ENCODE measurements at places on chromosomes 5 and 9. TPM values are rescaled to one million over a fixed set of nuclear protein-coding genes. Genes with fewer than 3 reads are reported as not detected.
A peak's percentile ranks its signal among the peaks of the same experiment; 100 is the strongest.

DNA sequence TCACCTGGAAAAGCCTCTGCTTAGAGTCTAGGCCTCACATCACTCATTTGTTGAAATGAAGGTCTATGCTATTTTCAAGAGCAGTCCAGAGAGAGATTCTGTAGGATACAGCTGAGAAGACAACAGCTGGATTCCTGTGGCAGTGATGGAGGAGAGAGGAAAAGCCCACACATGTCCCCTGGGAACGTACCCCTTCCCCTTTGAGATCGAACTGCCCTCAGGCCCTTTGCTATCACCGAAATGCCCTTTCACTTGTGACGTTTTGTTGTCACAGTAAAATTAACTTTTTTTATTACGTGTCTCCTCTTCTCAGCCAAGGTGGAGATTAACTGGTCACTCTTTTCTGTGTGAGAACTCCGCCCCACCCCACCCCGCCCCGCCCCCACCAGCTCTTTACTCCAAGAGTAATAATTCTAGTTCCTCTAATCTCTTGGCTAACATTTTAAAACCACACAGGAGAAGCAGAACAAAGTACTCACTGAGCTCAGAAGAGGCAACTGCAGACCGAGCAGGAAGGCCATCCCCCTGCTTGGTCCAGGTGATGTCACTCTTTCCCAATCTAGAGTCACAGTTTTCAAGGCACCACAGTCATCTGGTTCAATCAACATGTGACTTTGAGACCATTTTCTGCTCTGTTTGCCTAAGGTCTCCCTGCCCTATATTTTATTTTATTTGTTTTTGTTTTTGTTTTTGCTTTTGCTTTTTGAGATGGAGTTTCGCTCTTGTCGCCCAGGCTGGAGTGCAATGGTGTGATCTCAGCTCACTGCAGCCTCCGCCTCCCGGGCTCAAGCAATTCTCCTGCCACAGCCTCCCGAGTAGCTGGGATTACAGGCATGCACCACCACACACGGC lies 105.6 kb downstream of the SUSD1 start:
- no peak for DNase-seq

GRCh38 chr5:10248378-10249260 lies 1.1 kb downstream of the ATPSCKMT start:
- peak; percentile 55 for DNase-seq

- no peak for DNase-seq
Observed at GRCh38 chr5:127650649-127651048, 1.8 kb downstream of the CTXN3 start.

- DNase-seq = no peak
Observed at GRCh38 chr9:82571540-82571939, 491.4 kb downstream of the RASEF start.

Gene DIRAS2
- not detected for total RNA-seq

DNA sequence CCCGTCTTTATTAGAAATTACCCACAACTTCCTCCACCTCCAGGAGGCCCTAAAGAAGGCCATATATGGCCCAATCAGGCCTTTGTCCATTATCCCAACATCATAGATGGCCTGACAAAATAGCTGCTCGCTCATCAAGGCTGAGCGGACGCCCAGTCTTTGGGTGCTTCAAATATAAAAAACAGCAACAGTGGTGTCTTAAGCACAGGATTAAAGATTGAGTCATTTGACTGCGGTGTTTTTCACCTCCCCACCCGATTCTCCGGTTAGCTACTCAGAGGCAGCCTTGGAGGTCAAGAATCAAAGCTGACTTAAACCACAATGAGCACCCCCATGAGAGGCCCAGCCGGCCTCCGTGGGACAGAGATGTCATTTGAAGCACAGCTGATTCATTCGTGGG lies 18.8 kb downstream of the S1PR3 start:
- DNase-seq = no peak

DNA sequence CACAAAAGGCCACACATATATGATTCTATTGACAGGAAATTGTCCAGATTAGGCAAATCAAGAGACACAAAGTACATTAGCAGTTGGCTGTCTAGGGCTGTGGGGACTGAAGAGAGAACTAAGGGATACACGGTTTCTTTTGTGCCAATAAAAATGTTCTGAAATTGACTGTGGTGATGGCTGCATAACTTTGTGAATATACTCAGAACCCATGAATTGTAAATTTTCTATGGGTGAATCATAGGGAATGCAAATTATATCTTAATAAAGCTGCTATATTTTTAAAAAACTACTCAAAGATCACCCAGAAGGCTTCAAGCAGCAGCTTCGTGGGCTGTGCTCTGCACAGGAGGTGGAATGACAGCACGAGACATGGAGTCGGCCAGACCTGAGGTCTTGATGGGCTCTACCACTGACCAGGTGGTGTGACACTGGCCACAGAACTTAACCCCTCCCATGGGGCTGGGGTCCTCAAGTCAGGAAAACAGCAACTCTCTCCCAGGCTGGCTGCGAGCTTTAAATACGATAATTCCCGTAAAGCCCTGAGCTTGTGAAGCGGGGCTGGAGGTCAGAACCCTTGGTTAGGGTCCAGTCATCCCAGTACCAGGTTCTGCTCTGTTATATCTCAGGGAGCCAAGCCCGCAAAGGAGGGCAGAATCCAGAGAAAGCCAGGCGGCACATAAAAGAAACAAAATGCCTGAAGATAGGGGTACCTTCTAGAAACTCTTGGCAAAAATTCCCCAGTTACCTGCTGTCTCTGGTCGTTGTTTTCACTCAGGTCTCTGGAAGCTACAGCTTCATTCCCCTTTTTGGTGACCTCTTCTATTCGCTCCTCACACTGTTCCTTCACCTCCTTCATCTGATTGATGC lies 59.1 kb downstream of the GOLM1 start:
- no peak for DNase-seq

Gene ANKRD18B
- 0.62 TPM for total RNA-seq

DNA sequence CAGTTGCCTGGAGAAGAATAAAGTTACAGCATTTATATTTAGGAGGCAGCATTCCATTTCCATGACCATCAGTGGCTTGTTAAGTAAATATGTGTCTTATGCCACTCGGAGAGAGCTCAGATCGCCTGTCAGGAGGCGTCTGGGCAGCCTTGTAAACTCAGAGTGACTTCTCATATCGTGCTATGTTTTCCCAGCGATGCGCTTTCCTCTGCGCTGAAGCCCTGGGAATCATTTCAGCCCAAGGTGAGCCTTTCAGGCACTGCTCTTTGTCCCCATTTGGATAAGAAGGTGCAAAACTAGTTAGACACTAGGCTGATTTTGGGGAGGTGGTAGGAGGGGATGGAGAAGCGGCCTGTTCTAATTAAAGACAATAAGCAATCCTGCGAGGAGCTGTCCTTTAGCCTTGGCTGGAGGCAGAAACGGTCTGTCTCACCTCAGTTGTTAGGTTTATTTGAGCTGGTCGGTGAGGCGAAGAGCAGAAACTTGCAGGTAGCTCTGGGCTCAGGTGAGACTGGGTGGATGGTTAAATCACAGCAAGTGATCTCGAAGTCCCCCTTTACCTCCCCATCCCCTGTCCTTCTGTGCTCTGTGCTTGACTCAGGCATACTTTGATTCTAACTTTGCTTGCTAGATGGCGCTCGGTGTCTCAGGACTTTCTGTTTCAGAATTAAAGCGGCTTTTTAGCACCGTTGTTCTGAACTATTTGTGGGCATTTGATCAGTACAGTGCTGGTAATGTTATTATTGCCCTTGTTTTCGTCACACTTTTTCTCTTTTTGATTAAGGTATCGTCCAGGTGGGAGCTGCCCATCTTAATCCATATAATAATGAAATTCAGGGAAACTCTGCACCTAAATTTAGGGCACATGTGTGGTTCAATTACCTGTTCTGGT lies 24.6 kb downstream of the NR2F1 start:
- no peak for DNase-seq

GRCh38 chr5:73968729-73969128 lies 342.7 kb downstream of the ARHGEF28 start:
- no peak for DNase-seq

Gene SLC6A7
- not detected for total RNA-seq

GRCh38 chr9:82599336-82599949 lies 463.5 kb downstream of the RASEF start:
- no peak for DNase-seq

GRCh38 chr5:150579462-150580400 lies 60.7 kb upstream of the SYNPO start:
- no peak for DNase-seq

Gene LEAP2
- total RNA-seq = 0.76 TPM

Gene TRIM7
- 4.8 TPM for total RNA-seq

Gene SHC3
- 0.88 TPM for total RNA-seq

DNA sequence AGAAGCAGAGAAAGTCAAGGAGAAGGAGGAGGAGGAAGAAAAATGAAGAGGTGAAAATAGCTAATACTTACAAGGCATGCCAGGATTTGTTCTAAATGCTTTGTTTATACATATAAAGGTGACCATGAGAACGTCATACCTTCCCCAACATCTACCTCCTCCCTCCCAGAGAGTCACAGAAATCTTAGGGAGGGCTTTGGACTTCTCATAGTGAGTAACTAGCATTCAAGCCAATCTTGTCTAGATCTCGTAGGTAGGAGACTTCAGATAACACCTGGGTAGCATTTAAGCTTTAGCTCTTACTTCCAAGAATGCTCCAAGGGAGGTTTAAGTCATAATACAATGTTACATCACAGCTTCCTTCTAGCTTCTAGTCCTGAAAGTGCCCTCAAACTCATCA lies 36.5 kb upstream of the GPBP1 start:
- DNase-seq = no peak

Gene TPM2
- 573 TPM for total RNA-seq

GRCh38 chr5:139635606-139636206 lies 12.4 kb upstream of the CXXC5 start:
- DNase-seq = peak; percentile 92

All from right cardiac atrium (tissue), 5 donors.